NAMALWA (cell line): ENCODE measurements at places on chromosomes 7 and 10.

DNA sequence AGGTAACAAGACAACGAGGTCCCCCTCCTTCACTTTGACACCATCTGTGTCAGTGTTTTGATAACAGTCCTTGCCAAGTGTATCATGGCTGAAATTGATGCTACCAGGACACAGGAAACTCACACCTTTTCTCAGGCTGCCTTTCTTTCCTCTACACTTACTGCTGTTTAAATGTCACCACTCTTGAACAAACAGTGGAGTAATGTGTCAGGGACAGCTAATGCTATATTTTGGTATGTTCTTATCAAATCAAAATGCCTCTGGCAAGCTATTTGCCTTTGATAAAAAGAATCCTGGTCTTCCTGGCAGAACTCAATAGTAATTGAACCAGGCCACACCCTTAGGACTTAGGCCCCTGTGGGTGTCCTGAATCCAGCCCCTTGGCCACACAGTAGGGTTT lies 692.9 kb downstream of the LRMDA start:
- DNase-seq = no peak

- no peak for DNase-seq
Observed at GRCh38 chr10:8254350-8254749, 199.9 kb downstream of the GATA3 start.

DNA sequence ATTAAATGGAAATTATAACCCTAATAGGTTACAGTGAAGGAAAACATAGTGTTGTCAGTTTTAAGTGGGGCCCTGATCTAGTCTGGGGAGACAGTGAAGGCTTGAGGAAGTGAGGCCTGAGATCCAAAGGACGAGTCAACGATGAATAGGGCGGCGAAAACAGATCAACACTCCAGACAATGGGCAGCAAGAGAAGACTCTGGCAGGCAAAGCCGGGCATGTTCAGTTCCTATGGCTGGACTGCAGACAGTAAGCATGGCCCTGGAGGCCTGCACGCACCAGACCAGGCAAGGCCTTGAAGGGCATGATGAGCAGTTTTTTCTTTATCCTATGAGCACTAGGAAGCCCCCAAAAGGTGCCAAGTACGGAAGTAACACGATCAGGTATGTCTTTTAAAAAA lies 127.8 kb downstream of the RNF216 start:
- no peak for DNase-seq

- peak; percentile 21 for DNase-seq
Observed at GRCh38 chr7:93378131-93378760, 146.1 kb downstream of the VPS50 start.

DNA sequence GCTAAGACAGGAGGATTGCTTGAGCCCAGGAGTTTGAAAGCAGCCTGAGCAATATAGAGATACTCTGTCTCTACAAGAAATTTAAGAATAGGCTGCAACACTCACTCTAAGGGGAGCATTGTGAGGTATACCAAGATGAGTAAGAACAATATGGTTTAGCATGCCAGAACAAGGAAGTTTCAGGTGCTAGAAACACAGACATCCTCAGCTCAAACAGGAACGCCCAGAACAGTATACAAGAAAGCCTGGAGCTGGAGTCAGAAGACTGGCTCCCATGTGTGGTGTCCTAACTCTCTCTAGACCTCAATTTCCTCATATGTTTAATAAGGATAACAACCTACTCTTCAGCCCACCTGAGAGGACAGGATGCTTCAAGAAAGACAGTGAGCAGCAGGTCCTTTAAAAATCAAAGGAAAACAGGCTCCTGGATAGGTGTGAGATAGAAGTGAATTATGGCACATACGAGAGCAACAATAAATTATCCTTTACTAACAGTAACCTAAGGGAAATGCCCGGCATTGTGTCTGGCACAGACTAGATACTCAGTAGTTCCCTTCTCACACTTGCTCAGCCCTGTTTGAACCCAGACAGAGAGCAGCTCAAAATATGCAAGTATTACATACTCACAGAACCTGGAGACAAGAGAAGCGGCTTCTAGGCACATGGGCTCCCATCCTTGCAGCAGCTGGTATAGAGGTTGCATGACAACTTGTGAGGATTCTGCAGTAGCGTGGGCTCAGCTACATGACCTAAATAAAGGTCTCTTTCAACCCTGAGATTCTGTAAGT lies 45.4 kb downstream of the KAT6B start:
- DNase-seq = no peak

DNA sequence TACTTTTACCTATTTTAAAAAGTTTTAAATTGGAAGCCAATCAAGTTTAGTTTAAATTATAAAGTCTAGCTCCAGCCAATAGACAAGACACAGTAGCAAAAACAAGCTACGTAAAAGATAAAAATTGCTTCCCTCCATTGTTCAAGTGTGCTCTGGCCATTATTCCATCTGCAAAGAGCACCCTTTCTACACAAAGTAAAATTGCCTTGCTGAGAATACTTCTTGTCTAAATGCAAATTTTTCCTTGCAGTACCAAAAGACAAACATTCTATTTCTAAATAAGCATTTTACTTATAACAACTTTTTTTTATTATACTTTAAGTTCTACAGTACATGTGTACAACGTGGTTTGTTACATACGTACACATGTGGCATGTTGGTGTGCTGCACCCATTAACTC lies 75.9 kb upstream of the ZNF746 start:
- no peak for DNase-seq

DNA sequence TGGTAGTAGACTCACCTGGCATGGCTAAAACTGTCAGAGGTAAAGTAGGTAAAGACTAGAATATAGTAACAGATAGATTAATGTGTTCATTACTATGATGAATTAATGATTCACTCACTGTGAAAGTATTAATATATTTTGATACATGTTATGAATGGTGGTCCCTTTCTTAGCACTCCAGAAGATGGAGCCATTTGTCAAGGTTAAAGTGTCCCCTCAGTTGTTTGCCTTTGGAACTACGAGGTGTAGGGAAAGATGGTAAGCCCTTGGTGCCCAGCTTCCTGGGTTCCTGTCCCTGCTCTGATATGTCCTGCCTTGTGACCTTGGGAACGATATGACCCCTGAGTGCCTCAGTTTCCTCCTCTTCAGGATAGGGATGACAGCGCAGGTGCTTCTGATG lies 49.4 kb downstream of the HTRA1 start:
- no peak for DNase-seq

DNA sequence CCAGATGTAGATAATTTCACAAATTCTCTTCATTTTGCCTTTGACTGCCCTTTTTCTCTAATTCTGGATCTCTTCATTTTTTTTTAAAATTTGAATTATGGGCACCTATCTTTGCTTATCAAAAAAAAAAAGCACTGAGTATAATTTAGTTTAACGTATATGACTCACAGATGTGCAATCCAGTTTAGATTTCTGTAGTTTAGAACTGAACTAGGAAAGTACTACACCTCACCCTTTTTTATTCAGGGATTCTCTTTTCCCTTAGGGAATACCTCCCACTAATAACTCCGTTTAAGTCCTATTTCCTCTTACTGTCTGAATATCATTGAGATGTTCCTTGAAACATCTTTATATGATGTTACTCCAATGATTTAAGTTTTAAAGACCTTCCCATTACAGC lies 665.0 kb downstream of the MAGI2 start:
- no peak for DNase-seq

- DNase-seq = no peak
Observed at GRCh38 chr7:43054052-43054722, 58.3 kb upstream of the HECW1 start.

GRCh38 chr10:101014966-101015581 lies 15.5 kb downstream of the LZTS2 start:
- no peak for DNase-seq

- DNase-seq = no peak
Observed at GRCh38 chr7:151317936-151318335, 23.7 kb upstream of the NUB1 start.
